ENCODE measurements at places on chromosomes 12 and 14.

DNA sequence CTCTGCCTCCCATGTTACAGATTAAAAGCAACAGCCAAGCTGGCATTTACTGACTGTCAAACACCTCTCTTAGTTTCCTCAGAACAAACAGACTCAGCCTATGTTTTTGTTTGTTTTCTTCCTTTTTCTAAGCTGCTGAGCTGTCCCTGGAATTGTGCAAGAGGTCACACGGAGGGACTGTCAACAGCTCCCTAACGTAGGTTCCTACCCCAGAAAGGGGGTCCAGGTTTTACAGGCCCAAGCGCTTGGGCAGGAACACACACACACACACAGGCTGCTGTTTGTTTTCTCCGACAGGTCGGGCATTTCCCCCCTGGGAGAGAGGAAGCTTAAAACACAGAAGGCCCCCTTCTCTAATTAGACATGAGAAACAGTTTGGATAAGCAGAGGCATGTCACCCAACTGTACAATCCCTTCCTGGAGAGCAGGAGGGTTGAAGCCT, 739.6 kb upstream of the TBX3 start:
- DNase-seq, result no peak

GRCh38 chr12:7749442-7749841, 2.3 kb upstream of the CLEC4C start:
- DNase-seq, result no peak

DNA sequence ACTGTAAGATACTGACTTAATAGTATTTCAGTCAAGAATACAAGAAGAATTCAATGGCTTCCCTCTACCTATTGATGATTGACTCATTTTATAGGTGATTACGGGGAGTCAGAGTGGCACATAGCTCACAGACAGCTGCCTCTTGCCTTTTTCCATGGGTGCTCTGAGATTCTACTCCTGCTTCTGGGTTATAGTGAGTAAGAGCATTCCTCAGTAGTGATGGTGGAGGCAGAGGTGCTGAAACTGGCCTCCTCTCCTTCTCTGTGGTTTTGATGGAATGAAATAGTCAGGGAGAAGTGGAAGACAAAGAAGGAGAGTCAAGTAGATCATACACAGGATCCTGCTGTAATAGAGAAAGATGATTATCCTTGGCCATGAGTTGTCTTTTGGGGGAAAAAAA, 438.2 kb upstream of the FAR2 start:
- peak; percentile 82 for DNase-seq

GRCh38 chr12:13062669-13063068, 18.5 kb downstream of the FAM234B start:
- no peak for DNase-seq

- DNase-seq, result peak; percentile 67
Measured at GRCh38 chr12:121748571-121749265, 36.2 kb downstream of the TMEM120B start.

GRCh38 chr12:100591979-100592378, 18.5 kb downstream of the GAS2L3 start:
- no peak for DNase-seq
